Bone marrow (tissue), 2 donors: ENCODE measurements at places on chromosomes 1 and 21.

DNA sequence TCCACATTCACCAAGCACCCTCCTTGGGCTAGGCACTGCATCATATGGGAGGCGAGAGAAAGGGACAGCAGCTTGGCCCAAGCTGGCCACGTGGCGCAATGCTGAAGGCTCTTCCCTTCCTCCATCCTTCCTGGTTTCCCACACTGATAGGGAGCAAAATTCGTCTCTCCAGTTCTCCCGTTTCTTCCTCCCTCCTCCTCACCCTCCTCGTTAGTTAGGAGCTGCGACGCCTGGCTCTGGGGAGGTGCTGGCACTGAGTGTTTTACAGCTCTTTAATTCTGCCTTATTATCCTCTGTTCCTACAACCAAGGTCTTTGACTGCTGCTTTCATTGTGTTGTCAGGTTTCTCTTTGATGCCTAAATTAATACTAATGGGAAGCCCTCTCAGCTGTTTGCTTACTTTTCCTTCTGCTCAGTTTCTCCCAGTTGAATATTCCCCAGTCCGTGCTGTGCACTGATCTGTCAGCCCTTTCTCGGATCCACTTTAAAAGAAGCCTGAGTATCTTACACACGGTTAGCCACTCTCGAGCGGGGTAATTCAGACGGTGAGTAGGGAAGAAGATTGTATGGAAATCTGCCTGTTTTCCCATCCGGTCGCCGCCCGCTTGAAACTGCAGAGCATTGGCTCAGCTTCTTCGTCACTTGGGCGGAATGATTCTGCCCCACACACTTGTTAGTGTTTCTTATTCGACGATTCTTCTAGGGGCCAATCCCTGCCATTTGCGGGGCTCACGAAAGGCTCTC lies 56.2 kb upstream of the SMYD2 start:
- no peak for DNase-seq

DNA sequence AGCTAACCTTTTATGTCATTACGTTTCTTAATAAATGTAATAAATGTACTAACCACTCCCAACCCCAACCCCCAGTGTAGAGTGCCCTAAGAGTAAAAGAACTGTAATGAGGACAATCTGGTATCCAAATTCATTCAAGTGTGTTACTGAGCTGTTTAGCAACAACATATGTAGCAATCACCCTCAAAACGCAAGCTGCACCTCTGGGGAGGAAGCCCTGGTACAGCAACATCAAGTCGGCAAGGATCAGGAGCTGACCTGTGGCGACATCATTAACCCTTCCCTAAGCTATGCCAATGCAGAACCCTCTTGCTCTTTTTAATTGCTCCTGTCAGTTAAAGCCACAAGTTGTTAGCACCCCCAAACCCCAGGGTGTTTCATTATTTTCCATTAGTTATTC lies 47.1 kb downstream of the STX6 start:
- no peak for DNase-seq

- DNase-seq: no peak
These were observed 10.0 kb downstream of the RRP1 start for GRCh38 chr21:43799301-43799840.

- peak; percentile 26 for DNase-seq
These were observed 11.0 kb upstream of the TNFRSF8 start for GRCh38 chr1:12052008-12052573.

DNA sequence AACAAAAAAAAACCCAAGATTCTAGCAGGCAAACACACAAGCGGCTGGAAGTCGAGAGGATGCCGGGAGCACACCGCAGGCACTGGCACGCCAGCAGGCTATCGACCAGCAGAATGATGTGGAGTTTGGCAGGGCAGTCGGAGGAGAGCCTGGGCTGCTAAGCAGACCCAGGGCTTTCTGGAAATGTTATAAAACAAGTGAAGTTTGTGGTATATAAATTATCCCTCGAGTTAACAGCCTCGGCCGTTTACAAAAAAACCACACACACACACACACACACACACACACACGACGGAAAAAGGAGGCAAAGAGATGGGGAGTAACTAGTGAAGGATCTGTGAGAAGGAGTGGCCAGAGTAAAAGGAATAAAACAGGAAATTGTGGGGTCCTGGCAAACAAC lies 87.2 kb upstream of the IVNS1ABP start:
- no peak for DNase-seq

DNA sequence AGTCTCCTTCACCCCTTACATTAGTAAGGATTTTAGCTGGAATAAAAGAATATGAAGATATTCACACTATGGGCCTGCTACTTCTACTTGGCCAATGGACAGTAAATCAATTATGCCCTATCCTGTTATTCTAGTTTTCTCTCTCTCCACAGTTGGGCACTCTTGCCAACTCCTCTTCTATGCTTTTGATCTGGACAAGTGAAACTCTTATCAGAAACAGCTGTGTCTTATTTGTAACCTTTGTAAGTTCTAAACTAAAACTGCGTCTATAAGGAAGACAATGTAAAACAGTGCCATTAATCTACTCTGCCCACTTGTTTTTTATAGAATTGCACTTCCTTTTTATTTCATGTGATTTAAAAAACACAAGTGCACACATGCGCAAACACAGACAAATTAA lies 244.0 kb upstream of the DMRTA2 start:
- DNase-seq: no peak

GRCh38 chr1:230690101-230690500 lies 23.8 kb downstream of the AGT start:
- DNase-seq: no peak

DNA sequence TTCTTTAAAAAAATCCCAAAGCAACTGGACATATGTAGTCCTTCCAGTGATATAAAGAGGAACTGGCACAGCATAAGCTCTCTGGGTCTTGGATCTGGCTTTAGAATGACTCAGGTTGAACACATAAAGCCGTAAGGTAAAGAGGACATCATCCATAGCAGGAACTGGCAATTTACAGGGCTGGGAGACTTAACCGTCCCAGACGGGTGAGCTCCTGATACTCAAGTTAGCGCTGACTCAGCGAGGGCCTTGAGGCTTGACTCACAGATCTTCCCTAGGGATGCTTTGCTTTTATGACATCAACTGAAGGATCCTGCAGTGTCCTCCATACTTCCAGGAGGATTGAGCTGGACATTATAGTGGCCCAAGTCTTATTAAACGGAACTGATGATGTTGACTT lies 154.1 kb downstream of the CLIC6 start:
- DNase-seq: no peak

DNA sequence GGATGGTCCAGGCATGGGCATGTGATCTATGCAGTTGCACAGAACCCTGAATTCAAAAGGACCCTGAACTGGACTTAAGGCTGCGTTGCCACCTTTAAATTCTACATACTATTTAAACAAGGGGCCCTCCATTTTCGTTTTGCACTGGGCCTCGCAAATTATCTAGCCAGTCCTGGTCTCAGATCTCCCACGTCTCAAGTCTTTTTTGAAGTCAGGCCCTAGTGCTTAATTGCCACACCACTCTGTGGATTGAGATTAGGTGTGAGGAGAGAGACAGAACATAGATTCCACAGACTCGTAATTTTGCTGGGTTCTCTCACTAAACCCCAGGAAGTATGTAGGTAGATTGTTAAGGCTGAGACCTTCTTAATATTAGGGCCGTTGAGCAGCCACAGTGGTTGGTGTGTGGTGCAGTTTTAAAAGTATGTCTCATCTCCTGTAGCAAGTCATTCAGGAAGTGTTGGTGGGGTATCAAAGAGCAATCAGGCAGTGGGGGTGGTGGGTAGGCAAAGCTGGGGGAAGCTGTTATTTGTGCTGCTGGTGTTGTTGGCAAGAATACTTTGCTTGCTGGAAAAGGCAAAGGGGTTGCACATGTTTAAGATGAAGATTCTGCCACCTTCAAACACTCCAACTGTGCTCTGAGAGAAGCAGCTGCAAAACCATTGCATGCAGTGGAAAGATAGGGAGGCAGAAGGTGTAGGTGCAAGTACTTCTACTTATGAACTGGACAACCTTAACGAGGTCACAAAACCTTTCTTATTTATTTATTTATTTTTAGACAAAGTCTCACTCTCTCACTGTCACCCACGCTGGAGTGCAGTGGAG lies 11.2 kb downstream of the CD84 start:
- peak; percentile 90 for DNase-seq

DNA sequence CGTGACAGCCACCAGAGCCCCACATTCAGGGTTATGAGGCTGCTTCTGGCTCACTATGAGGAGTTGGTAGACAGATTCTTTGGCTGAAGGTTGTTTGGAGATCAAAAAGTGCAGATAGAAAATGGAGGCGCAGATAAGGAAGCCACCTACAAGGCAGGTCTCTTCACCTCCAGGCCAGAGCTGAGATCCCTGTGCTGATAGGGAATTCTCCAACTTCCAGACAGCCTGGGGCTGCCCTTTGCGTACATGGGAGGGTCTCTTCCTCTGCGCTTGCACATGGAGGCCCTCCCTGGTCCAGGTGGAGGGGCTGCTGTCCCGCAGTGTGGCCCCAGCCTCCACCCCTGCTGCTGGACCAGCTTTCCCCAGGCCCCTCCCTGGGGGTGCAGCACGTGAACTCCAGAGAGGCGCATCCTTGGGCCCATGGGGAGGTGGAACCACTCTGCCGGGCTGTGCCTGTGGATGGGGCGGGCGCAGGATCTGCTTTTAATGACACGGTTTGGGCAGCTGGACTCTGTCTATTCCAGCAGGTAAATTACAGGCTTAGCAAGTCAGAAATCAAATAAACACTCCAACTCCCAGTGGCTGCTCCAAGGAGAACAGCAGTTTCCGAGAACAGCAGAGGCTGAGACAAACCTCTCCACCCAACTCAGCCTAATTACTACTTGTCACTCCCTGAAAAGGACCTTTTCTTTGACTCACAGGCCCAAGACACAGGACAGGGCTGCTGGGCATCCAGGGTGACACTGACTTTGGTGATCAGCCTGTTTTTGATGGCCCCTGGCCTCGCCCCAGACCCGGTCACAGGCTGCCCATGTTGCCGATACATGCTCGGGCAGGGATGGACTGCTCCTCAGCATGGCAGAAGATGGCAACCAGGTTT lies 12.4 kb downstream of the OXCT2 start:
- no peak for DNase-seq

GRCh38 chr1:48526008-48526710 lies 54.2 kb upstream of the SPATA6 start:
- DNase-seq: no peak

GRCh38 chr1:183291216-183291762 lies 105.2 kb downstream of the LAMC2 start:
- DNase-seq: no peak

DNA sequence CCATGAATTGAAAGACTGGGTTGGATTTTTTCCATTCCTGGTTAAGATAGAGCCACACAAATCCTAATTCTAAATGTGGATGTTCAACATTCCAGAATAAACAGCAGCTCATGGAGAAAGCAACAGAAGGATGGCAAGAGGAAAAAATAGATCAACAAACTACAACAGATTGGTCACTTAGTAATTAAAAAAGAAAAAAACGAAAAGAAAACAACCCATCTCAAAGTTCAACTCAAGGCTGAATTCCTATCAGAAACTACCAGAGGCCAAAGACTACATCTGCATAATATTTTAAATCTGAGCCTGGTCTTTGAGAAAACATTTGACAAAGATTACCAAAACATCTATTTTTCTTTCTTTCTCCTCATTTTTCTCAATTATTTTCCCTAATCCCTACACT lies 69.9 kb downstream of the TGFBR3 start:
- no peak for DNase-seq

DNA sequence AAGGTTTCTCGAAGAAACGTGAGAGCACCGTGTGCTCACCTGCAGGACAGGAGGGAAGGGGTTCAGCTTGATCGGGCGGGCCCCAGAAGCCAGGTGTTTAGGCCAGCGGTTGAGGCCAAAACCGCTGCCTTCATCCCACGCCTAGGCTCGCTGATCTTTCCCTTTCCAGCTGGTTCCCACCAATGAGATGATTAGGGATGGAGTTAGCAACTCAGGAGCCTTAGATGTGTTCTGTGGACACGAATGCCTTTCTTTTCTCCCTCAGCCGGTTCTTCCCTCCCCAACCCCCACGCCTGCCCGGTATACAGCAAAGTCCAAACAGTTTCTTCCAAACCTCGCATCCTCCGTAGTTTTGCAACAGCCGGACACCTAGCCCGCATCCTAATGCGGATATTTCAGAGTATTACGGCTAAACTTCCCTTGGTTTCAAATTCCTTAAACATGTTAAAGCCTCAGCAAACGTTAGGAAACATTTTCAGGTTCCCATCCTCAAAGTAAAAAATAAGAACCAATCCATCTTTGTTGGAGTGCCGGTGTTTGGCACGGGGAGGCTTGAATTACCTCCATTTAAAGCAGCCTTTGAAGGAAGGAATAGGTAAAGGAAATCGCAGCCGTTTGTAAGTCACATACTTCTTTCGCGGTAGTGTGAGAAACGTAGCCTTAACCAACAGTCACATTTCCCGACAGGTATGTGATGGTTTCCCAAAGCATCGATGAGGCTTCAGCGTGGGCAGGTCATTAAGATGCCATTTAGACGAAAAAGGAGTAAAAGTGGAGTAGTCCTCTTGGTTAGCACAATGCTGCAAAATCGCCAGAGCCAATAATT lies 1.1 kb downstream of the LRRC8C start:
- DNase-seq: no peak

DNA sequence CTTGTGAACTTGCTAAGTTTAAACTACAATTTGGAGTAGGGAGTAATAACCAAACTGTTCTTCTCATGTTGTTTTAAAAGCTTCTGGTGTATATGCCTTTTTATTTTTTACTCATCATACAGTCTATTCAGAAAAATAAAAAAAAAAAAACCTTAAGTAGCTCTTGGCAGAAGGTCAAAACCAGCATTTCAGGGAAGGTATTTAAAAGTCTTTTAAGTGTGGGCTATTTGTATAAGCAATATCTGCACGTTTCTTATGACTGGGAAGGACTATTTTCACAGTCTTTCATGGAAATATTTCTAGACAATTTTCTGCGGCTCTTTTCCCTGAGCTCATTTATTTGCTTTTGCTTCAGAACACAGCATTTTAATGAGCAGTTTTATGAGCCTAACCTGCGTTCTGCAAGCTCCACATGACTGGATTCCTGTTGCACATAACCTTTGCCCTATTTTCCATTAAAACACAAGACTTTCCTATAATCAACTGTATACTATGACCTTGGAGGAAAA lies 60.9 kb upstream of the C1orf105 start:
- DNase-seq: no peak

GRCh38 chr21:34736116-34736874 lies 67.5 kb downstream of the CLIC6 start:
- no peak for DNase-seq

GRCh38 chr21:46327711-46328110 lies 3.8 kb downstream of the PCNT start:
- no peak for DNase-seq

GRCh38 chr1:18473195-18473815 lies 7.4 kb upstream of the KLHDC7A start:
- no peak for DNase-seq

- DNase-seq: no peak
These were observed 3.4 kb upstream of the ARHGAP29 start for GRCh38 chr1:94240822-94241221.

GRCh38 chr1:206142011-206142410 lies 24.8 kb upstream of the AVPR1B start:
- DNase-seq: no peak

GRCh38 chr1:47389731-47390130 lies 26.4 kb upstream of the FOXE3 start:
- no peak for DNase-seq

DNA sequence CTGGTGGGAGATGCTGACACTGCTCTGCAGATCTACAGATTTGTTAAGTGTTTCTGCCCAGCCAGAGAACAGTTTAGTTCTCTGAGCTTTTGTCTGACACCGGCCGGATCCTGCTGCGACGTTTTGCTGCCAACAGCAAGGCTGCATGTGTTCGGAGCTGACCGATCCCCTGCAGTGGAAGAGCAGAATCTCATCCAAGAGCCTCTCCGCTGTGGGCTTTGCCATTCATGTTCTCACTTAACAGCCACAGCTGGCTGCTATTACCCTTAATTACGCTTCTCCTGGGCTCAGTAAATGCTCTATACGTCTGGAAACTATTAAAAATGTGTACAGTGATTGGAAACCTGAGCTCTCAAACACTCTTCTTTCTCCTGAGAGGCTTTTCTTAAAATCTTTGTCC lies 105.3 kb downstream of the BCAR3 start:
- DNase-seq: no peak
